ENCODE measurements at places on chromosomes 12 and 14.
A peak's percentile ranks its signal among the peaks of the same experiment; 100 is the strongest.

- DNase-seq = no peak
These were observed 66.6 kb upstream of the FBRSL1 start for GRCh38 chr12:132423251-132423819.

GRCh38 chr12:26275313-26276131, 80.1 kb downstream of the SSPN start:
- DNase-seq = no peak

GRCh38 chr12:114662512-114663177, 21.3 kb downstream of the TBX3 start:
- peak; percentile 83 for DNase-seq

GRCh38 chr14:23539248-23540140, 12.1 kb downstream of the ZFHX2 start:
- no peak for DNase-seq

- no peak for DNase-seq
These were observed 60.6 kb downstream of the TMEM117 start for GRCh38 chr12:43896496-43896895.

DNA sequence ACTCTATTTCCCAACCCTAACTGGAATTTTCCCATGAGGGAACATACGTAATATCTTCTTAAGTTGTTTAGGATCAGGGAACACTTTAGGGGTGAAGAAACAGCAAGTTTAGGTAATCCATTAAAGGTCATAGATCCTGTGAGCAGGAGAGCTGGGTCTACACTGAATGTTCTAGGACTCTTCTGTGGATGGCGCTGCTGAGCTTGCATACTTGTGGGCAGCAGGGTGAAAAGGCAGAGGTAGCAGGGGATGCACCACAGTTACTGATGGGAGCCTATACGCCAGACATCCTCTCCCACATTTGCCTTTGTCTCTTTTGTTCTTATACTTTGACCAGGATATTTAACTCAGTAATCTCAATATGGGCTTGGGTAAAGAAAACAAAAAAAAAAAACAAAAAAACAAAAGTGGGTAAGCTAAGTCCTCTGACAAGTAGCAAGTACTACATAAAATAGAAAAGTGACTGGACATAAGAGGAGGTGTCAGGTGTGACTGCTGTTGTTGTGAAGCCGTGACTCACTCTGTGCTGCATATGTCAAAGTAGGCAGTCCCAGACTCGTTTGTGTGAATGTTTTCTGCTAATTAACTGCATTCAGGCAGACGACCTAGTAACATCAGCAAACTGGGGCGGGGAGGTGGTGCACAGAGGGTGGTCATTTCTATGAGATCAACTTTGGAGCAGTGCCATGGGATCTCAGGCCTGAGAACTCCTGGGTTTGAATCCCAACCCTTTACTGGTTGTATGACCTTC, 31.6 kb downstream of the NEUROD4 start:
- DNase-seq = no peak

- no peak for DNase-seq
These were observed 312.0 kb downstream of the KCNC2 start for GRCh38 chr12:74897425-74898211.

DNA sequence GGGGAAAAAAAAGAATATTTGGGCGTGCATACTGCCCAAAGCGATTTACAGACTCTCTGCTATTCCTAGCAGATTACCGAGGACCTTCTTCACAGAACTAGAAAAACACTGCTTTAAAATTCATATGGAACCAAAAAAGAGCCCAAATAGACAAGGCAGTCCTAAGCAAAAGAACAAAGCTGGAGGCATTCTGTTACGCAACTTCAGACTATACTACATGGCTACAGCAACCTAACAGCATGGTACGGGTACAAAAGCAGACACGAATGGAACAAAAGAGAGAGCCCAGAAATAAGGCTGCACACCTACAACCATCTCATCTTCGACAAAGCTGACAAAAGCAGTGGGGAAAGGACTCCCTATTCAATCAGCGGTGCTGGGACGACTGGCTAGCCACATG, 56.7 kb downstream of the TRAF3 start:
- DNase-seq = no peak

- DNase-seq = peak; percentile 95
These were observed 2.6 kb upstream of the P3H3 start for GRCh38 chr12:6825398-6826124.

DNA sequence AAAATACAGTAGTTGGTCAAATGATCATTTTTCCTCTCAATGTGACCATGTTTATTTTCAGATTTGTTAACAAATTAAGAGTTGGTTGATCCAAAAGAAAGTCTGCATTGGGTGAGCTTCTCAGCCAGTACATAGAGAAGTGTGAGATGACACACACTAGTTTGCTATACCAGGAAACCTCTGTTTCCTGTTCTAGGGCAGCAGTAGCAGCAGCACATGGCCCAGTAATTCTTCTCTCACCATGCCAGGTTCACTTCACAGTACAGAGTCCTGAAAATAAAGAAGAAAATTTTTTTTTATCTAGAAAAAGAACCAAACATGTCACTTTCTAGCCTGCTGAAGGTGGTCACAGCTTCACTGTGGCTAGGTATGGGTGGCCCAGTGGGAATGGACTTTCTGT, 250.2 kb upstream of the OR4E1 start:
- DNase-seq = no peak

DNA sequence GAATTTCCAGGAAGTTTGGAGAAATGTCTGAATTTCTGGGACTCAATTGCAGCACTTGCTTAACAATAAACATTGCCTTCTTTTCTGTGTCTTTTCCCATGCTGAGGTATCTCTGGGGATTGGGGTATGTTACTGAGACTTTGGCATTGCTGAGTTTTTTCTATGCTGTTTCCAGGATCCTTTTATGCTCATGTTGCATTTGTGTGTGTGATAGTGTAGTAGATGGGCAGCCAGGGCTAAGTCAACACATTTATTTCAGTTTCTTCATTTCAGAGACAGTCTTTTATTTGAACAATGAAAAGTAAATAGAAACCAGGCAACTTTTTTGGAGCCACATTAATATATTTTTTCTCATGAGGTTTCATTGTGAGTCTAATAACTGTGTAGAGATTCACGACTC, 1160.3 kb upstream of the TMEM132C start:
- no peak for DNase-seq

DNA sequence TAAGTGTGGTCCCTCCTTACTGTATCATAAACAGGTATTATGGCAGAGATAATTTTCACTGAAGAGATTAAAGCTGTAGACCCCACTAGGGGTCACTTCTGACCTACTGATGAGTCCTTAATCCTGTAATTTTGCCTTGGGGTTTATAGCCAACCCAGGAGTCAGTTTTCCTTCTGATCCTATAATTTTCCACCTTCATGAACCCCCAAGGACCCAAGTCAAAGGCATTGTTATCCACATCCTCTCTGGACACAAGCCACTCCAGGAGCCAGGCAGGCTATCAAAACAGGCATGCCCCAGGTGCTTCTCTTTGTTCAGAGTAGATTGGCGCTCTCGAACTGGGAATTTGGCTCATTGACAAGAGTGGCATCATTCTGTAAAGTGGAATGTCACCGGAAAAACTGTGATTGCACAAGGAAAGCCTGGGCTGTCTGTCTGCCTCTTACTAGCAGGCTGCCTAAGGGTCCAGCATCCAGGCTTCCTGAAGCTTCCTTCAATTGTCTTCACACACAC, 1523.2 kb upstream of the FLRT2 start:
- DNase-seq = no peak

- no peak for DNase-seq
These were observed 32.6 kb downstream of the MLXIP start for GRCh38 chr12:122111089-122111641.

GRCh38 chr12:5087831-5088554, 44.3 kb downstream of the KCNA5 start:
- DNase-seq = no peak

DNA sequence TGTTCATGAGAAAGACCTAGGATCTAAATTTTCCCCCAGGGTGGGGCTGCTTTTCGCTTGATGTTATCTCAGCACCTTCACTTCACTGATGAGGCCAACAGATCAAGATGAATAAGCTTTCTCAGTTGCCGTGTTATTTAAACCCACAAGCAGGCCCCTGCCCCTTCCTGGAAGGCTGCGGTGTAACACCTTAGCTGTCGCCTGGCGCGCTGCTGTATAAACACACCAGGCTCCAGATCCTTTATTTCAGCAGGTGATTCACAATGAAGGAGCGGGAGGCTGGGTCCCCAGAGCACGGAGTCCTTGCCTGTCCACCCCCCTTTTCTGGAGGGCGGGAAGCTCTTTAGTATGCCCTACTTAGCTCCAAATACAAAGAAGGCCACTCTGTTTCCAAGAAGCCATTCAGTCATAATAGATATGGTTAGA, 515.4 kb downstream of the FUT8 start:
- DNase-seq = no peak

DNA sequence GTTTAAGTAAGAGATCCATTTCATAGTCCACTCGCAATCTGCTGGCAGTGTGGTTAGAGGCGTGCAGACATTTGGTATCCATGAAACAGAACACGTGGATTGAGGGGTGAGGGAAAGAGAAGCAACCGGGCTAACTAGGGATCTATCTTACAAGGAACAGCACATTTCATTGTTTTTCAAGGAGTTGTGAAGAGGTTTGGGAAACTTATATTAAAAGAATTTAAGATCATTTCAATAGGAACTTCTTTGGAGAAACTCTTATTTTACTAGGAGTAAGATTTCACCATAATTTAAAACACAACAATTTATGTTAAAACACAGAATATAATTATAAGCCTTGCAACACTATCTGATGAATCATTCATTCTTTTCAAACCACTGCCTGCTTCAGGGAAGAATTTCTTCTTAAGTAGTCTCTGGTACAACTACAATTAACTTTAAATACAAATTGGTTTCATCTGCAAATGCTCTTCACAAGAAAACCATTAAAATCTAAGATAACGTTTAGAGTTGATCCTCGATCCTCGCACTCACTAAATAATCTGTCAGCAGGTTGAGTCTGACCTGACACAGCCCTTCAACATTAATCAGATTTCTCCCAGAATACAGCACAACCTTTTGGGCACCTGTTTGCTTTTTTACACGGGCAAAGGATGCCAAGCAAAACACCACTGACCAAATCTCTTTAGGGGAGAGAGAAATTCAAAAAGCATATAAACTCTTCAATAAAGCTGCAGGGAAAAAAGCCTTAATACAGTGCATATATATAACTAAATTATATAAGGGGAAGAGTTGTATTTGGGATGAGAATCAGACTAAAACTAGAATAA, 27.3 kb downstream of the PPTC7 start:
- DNase-seq = no peak

- DNase-seq = no peak
These were observed 135.7 kb upstream of the SYT10 start for GRCh38 chr12:33575346-33575745.

- DNase-seq = no peak
These were observed 72.0 kb downstream of the SMOC1 start for GRCh38 chr14:69951263-69951662.

DNA sequence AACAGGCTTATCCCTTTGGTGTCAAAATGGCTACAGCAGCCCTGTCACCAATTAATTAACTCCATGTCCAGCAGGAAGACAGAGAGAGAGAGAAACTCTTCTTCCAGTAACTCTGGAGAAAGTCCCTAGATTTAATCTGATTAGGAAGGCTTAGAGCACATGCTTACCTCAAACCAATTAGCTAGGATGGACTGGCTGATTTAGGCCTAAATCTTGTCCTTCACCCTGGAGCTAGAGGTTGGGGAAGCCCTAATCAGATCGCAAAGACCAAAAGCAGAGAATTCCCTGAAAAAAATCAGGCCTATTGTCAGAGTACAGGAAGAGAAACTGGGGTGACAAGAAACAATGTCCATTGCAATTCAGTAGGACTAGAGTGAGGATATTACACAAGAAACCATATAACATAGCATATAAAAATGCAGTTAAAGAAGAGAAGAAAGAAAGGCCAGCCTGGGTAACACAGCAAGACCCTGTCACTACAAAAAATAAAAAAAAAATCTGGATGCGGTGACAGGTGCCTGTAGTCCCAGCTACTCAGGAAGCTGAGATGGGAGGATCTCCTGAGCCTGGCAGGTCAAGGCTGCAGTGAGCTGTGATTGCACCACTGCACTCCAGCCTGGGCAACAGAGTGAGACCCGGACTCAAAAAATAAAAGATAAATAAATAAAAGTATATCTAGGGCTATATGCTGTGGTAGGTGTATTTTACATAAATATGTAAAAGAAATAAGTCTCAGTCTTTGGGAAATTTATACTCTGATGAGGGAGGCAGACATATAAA, 34.9 kb upstream of the TUBA1A start:
- DNase-seq = no peak

DNA sequence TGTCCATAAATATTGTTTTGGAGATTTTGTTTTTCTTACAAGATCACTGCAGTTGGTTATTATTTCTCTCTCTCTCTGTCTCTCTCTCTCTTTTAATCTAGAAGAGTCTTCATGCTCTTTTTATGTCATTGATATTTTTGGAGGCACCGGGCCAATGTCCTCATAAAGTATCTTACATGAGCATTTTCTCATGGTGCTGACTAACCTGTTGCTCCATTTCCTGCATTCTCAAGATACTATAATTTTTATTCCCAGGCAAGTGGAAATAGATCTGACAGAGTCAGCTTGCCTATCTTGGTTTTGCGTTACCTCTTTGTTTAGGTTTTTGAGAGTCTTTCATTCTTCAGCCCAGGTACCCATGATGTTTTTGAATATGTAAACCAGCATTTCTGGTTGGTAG, 938.8 kb upstream of the FBXO33 start:
- no peak for DNase-seq

GRCh38 chr14:23483236-23483854, 13.8 kb downstream of the NGDN start:
- DNase-seq = no peak

GRCh38 chr12:91616416-91616815, 433.8 kb upstream of the DCN start:
- DNase-seq = no peak

- no peak for DNase-seq
These were observed 32.7 kb downstream of the VCPKMT start for GRCh38 chr14:50083467-50084337.

DNA sequence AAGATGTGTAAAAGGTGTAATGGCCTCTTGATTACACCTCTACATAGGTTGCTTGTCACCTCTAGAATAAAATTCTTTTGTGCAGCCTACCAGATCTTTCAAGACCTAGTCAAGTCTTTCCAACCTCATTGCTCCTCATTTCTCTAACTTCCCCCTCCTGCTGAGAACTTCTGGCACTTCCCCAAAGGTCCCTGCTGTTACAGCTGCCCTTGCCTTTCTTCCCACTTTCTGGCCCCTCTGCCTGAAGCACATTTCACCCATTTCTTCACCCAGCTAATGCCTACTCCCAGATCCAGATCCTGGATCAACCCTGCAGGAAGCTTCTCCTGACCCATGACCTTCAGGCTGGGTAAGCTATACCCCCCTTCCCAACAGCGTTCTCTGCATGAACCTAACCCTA, 1.5 kb downstream of the TSHR start:
- no peak for DNase-seq

GRCh38 chr12:128068211-128068610, 198.8 kb upstream of the TMEM132C start:
- no peak for DNase-seq

GRCh38 chr12:2481951-2482350, 312.8 kb upstream of the FKBP4 start:
- DNase-seq = no peak
